ENCODE measurements at places on chromosomes 13 and 19. TPM values are rescaled to one million over a fixed set of nuclear protein-coding genes. Genes with fewer than 3 reads are reported as not detected.

The GIPC3 gene
- total RNA-seq = 0.19 TPM

The OR7G1 gene
- total RNA-seq = not detected

The CBLC gene
- not detected for total RNA-seq

The TMPRSS9 gene
- not detected for total RNA-seq

The TUBB4A gene
- not detected for total RNA-seq

The GPR183 gene
- 0.32 TPM for total RNA-seq

The LHFPL6 gene
- total RNA-seq = 14.4 TPM

The TUBA3C gene
- not detected for total RNA-seq

The MISP gene
- 2.9 TPM for total RNA-seq

DNA sequence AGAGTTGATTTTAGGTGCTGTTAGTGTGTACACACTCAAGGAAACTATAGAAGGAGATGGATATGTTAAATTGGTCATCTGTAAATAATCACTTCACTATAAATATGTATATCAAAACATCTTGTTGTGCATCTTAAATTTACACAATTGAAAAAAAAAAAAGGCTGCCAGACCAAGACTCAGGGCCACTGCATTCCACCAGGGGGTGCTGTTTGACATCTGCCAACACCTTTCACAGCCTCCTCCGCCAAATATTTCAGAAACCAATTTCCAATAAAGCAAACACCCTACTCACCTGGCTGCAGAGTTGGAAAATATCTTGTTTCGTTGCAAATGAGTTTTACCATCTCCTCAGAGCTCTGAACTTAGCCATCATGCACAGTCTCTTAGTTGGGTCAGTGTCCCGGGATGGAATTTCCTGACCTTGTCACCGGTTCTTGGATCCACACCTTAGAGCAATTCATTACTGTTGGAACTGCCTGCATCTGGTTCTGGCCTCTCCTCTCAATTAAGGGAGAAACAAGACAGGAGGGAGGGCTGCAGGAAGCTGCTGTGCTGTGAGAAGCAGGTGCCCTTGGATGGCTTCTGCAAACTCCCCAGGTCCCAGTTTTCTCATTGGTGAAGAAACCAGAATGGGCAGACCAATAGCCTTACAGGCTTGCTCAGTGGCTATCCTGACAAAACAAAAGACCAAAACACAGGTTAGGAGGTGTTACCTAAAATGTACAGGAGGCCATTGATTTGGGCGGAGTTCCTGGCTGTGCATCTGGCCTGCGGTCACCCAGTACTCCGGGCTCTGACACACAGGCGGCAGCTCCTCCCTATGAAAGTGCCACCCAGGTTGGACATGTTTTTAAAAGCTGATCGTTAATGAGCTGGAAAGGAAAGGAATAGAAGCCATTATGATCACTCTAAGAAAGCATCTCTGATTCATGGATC is 746.6 kb downstream of the UQCRFS1 start:
- DNase-seq = peak; percentile 54

- DNase-seq = peak; percentile 91
These were observed at the start of gene TMEM147 for GRCh38 chr19:35545001-35545854. TMEM147 (plus strand) TSS chr19:35545626; CDS start chr19:35545740, 114 bp downstream.

DNA sequence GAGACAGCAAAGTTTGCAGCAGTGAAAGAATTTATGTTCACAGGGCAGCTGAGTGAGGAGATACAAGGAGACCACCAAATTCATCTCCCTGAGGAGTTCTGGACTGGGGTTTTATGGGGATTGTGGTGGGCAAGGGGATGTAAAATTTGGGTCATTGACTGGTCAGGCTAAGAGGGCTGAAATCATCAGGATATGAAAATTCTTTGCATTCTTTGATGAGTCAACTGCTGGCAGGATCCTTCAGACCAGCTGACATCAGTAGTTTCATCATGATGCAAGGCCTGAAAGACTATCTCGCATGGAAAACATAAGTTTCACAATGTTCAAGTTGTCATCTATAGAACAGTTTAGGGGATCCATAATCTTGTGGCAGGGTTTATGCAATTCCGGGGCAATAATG is 869.5 kb upstream of the PCDH9 start:
- peak; percentile 22 for DNase-seq

DNA sequence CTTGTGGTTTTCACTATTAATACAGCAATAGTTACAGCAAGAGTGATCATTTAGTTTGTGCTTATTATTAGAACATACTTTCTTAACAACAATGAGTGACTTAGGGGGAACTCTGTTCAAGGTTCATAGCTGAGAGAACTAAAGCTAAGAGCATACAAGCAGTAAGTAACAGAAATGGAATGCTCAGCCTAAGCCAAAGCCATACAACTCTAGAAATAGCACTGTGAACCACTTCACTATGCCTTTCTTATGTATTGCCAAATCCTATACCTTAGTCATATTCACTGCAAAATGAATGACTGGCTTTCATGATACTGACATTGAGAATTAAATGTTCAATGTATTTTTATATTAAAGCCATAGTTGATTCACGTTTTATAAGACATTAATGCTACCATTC is 599.7 kb upstream of the SLITRK1 start:
- DNase-seq = peak; percentile 34

GRCh38 chr19:45646345-45646698 is 7.1 kb upstream of the EML2 start:
- no peak for DNase-seq

- DNase-seq = peak; percentile 93
These were observed at the start of gene CCDC124 for GRCh38 chr19:17932485-17933338. CCDC124 (plus strand) TSS chr19:17933015; CDS start chr19:17936421, 3,406 bp downstream.

- DNase-seq = no peak
These were observed 97.5 kb downstream of the MAB21L1 start for GRCh38 chr13:35378939-35379338.

- DNase-seq = no peak
These were observed 40.9 kb downstream of the ZNF846 start for GRCh38 chr19:9727644-9728043.

DNA sequence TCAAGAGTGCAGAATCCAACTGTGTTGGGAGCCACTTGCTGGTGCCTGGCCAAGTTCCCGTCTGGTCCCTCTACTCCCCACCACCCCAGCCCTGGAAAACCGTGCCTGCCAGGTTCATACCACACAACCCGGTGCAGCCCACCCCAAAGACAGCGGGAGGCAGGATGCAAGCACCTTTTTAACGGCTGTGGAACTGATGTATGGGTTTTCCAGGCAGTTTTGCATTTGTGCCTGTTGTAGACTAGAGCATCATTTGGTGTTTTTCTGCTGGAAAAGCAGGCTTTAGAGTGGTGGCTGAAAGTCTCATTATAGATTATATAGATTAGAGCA is 13.5 kb downstream of the TFDP1 start:
- DNase-seq = no peak

DNA sequence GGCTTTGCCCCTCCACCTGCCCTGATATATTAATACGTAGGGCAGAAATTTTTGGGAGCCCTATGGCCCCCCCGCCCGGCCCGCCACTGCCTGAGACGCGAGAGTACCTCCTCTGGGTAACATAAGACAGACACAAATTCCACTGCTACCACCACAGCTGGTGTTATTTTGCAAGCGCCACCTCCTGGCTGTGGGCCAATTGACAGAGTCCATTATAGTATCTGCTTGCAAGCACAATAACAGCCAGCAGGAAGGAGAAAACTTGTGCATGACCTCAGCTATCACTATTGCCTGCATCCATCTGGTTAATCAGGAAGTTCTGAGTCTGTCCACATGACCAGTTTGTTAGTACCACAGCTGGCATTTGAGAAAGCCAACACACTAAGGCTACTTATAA is 25.3 kb upstream of the OR10H2 start:
- peak; percentile 38 for DNase-seq

DNA sequence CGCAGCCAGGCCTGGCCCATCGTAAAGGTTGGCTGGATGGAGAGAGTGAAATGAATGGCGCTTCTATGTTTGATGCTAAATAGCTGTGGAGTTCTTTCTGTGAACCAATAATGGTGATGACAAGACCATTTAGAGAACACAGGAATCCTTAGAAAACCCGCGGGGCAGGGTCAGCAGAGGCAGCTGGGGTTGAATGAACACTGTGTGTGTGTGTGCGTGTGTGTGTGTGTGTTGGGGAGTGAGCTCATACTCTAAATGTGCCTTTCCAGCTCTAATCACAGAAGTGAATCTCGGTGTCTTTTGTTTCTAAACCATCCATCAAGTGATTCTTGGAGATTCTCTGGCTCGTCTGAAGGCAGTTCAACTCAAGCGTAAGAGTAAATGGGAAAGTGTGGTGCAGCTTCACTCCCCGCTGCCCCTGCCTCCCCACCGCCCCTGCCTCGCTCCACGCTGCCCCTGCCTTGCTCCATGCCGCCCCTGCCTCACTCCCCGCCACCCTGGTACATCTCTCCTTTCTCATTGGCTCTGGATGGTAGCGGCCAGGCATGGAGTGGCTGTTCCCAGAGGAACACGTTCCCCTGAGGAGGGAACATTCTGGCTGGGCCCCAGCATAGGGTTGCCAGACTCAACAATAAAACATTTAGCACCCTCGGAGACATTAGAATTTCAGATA is 21.2 kb downstream of the TMPRSS9 start:
- DNase-seq = peak; percentile 35

- DNase-seq = no peak
These were observed 3.8 kb upstream of the ZNF414 start for GRCh38 chr19:8517551-8518442.

GRCh38 chr13:29684441-29684840 is 89.0 kb upstream of the SLC7A1 start:
- DNase-seq = peak; percentile 59

DNA sequence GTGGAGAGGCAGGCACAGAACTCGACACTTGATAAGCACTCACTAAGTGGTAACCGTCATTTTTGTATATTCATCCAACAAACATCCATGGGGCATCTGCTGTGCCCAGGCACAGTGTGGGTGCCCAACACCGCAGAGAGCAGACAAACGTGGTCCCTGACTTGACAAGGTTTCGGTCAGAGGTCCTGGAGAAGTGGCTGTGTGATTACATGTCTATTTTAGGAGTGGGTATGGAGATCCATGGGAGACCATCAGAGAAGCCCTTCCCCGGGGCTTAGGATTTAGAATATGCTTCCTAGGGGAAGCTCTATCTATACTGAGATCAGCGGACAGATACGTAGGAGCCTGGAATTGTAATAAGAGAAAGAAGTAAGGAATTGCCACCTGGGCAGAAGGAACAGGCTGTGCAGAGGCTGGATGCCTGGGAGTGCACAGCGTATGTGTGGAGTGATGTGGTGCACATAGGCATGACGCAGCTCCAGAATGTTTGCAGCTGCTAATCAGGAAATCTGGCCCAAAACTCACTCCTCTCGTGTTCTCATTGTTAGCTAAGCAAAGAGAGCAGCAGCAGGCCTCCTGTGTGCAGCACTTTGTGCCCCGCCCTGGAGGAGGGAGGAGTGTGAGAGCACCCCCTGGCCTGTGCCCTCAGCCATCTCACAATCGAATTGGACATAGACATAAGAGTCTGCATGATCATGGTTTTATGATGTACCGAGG is 23.0 kb upstream of the IRS2 start:
- no peak for DNase-seq

DNA sequence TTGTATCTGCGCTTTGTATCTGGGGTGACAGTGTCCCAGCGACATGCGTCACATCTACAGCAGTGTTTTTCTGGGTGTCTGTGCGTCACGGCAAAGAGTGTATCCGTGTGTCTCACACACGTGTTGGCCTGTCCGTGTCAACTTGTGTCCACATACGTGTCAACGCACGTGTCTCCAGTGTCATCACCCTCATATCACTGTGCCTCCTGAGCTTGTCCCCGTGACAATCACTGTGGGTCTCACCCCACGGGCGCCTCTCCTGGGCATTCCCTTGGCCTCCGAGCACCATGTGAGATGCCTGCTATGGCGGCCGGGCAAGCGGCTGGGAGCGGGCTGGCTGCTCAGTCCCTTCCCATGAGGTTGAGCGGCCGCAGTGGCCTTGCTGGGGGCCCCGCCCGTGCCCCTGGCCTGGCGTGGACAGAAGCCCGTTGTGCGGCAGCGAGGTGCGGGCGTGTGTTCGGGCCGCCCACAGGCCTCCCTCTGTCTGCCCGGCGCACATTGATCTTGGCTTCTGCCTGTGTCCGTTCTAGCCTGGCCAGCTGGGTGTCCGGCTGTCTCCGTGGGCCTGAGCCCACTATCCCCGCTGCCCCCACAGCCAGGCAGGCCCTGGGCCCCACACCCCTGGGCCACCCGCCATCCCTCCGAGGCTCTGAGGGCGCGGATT is 6.4 kb downstream of the NFIX start:
- DNase-seq = no peak

DNA sequence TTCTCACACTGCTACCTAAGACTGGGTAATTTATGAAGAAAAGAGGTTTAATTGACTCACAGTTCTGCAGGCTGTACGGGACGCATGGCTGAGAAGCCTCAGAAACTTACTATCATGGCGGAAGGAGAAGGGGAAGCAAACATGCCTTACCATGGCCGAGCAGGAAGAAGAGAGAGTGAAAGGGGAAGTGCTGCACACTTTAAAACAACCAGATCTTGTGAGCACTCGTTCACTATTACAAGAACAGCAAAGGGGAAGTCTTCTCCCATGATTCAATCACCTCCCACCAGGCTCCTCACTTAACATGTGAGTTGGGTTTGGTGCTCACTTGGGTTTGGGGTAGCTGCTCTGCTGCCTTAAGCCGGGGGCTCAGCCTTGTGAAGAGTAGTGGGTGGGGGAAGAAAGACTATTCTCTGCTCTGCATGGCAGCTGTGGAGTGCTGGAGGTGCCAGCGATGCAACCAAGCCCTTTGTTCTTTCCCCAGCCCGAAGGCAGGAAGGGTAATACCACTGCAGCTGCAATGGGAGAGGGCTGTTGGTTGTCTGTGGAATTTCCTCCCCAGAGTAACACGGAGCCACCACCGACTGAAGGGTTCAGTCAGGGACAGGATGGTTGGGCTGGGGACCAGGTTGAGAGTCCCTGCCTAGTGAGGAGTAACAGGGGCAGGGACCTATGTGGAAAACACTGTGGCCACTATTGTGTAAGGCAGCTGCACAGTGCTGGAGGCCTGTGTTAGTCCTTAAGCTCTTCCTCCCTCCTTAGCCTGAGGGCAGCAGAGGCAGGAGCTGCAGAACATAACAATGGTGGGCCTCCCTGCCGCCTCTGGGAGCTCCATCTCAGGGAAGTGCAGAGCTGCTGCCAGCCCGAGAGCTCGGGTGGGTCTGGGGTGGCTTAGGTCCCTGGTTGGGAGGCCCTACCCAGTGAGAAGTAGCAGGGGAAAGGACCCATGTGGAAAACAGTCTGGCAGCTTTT is 1262.5 kb downstream of the EFNB2 start:
- peak; percentile 3 for DNase-seq

DNA sequence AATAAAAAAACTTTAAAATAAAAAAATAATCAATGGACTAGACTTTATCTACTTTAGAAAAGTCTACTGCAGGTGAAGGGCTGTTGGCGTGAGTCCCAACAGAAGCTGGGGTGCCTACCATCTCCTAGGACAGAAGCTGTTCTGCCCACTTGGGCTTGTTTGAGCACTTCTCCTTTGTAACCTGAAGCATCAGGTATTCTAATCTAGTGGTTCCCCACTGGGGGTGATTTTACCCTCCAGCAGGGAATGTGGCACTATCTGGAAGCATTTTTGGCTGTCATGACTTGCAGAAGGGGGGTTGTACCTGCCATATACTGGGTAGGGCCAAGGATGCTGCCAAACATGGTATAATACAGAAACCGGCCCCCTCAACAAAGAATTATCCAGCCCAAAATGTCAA is 16.2 kb upstream of the DOCK9 start:
- DNase-seq = no peak

GRCh38 chr13:40657307-40657706 is 9.1 kb downstream of the FOXO1 start:
- peak; percentile 59 for DNase-seq

- peak; percentile 96 for DNase-seq
These were observed 572 bp downstream of the SNAPC2 start for GRCh38 chr19:7920519-7921301.

- peak; percentile 88 for DNase-seq
These were observed 3.5 kb downstream of the FZR1 start for GRCh38 chr19:3509566-3509989.

Measured in myocyte (in vitro differentiated cells).